ENCODE measurements at places on chromosomes 7 and 10.

GRCh38 chr10:29957236-29957635 is 102.2 kb downstream of the JCAD start:
- DNase-seq: no peak

DNA sequence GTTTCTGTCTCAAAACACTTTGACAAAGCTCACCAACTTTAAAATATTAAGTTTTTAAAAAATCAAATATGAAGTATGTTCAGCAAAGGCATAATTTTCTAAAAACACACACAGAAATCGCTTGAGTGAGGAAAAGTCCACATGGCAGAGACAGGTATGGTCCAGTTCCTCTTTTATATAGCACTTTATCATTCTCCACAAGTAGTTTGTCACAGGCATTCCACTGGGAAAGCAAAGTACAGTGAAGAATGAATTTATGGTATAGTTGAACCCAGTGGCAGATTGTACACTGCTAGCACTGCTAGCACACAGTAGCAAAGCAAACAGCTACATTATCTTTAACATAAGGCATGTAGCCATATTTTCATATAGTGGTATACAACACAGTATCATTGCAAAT is 102.3 kb downstream of the HECTD2 start:
- no peak for DNase-seq

DNA sequence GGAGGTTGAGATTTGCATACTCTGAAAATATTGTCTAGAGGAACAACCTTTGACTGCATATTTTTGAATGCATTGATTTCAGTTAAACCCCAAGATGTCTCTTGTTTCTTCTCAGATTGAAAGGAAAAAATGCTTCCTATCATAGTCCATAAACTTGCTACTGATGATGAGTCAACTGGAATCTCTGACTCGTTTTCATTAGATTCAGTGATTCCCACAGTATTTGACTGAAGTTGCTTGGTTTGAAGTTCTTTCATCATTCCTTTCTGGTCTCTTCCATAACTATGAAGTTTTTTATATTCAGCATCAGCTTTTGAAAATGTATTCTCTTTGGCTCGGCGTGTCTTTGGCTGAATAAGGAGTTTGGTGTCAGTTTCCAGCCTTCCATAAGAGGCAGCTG is 10.7 kb downstream of the PEX1 start:
- DNase-seq: no peak

DNA sequence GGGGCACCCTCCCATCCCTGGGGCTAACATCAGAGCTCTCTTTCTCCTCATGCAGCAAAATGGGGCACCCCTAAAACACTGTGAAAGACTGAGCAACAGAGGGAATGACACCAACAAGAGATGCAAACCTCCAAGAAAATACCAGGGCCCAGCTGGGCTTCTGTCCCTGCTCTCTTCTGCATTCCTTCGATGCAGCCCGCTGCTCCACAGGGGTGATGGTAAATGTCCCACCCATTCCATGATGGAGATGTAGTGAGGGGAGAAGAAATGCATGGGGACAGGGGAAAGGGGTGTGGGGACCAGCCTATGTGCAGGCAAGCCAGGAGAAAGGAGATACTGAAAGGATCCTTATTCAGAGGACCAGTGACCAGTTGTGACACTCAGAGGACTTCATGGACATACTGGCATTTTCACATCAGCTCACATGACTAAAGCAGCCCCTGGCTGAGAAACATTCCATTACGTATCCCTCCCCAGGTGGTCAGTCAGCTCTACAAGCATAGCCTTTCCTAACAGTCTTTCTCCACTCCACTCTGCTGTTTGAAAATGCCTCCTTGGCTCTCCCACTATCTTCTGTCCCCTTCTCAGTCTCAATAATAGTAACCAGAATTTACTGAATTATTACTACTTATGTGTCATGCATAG is 13.3 kb downstream of the SORBS1 start:
- no peak for DNase-seq

GRCh38 chr10:112701878-112702255 is 248.2 kb upstream of the TCF7L2 start:
- no peak for DNase-seq

- no peak for DNase-seq
Measured at GRCh38 chr10:110158051-110159005, 49.1 kb upstream of the MXI1 start.

- DNase-seq: no peak
Measured at GRCh38 chr10:58094985-58095718, 172.5 kb downstream of the IPMK start.

DNA sequence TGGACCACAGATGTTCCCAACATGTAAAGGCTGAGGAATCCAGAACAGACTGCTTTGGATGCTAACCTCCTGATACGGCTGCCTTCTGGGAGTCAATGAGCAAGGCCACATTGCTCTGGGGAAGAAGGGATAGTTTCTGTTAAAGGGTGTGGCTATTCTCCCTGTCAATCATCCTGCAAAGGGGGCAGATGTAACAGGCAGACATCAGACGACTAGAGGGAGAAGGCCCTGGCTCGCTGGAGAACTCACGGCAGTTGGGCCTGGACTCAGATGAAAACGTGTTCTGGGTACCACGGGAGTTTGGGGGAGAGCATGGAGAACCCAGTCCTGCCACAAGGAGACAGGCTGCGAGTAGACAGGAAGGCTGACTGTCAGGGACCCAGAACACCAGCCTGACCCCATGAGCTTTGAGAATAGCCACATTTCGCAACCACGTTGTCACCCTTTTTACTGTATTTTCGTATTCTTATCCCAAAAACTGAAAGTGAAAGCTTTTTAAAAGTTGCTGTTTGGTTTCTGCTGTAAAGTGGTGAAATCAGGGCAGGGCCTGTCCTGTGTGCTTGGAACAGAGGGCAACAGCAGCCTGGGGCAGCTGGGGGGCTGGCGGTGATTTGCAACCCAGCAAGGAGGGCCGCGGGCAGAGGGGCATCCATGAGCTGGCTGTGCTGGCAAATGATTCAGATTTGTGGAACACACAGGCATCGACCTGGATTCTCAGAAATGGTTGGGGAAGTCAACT is 95.3 kb downstream of the MYOF start:
- DNase-seq: no peak

DNA sequence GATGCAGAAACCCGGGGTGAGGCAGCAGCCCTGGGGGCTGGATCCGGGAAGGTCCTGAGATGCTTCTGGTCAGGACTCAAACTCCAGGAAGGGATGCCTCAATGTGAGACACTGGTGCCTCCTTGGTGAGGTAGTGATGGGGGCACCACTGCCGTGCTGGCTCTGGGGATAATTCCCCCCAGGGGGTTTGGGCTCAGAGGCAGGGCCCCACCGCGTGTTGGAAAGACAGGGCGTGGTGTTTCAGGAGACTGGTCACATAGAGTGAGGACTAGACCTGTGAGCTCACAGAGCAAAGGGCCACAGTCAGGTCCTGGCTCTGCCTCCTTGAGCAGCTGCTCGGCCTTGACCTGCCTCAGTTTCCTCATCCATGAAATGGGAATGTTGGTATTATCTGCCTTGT is 361.9 kb downstream of the GLRX3 start:
- no peak for DNase-seq
